ENCODE measurements at places on chromosomes 16 and 17.

- no peak for DNase-seq
Observed at GRCh38 chr17:77287432-77288068, 146.8 kb downstream of the SEC14L1 start.

GRCh38 chr16:24670623-24671454 lies 58.6 kb upstream of the TNRC6A start:
- no peak for DNase-seq

GRCh38 chr16:21953541-21953902 lies 361 bp downstream of the UQCRC2 start:
- DNase-seq: no peak

DNA sequence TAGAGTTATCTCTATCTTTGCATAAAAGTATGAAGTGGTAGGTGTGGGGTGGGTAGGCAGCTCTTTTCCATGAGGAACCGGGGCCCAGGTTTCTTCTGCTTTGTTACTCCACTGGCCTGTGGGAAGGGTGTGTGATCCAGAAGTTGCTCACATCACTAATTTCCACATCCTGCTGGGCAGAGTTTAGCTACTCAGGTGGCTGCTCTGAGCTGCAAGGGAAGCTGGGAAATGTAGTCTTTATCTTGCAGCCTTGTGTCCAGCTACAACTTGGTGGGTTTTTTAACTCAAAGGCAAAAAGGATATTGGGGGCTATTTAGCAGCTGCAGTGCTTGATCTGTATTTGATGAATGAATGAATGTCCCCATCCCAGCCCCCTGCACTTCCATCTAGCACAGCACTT lies 335.3 kb downstream of the SNX29 start:
- no peak for DNase-seq

DNA sequence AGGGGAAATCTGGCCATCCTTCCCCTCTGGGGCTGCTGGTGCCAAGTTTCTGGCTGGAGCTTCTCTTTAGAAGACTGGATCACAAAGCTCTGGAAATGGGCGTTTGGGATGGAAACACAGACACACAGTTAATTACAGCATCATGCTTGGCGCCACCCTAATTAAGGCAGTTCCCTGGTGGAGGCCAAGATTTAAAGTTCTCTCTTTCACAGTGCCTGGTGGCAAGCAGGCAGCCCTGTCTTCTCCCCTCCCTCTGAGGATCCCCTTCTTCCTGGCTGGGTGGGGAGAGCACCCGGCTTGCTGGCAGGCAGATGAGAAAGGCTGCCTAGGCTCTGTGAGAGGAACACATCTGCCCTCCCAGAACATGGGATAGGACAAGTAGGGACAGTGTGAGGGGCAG lies 59.0 kb upstream of the NKD1 start:
- DNase-seq: no peak

- no peak for DNase-seq
Observed at GRCh38 chr17:76370261-76370993, 14.0 kb upstream of the SPHK1 start.

DNA sequence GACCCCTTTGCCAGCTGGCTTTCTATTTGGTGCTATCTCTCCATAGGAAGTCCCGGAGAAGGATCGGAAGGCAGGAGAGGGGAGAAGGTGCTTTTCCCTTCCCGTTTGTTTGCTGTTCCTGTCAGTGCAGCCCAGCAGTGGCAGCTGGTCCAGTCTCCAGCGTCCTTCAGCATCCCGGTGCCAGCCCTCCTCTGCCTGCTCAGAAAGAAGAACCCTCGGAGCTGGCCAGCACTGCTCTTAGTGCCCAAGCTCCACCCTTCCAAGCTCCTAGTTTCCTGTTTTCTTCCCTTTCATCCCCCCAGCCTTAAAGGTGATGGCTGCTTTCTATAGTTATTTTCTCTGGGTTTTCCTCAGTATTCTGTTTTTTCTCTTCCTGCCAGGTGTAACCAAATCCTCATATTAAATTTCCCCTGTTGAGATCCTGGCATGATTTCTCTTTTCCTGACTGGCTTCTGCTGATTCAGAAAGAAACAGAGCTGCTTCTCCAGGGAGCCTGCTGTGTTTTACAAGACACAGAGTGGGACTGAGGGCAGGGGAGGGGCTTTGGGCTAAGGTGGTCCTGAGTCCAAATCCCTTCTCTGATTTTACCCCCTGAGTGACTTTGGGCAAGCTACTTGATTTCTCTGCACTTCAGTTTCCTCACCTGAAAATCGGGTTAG lies 186.8 kb downstream of the COPRS start:
- no peak for DNase-seq

DNA sequence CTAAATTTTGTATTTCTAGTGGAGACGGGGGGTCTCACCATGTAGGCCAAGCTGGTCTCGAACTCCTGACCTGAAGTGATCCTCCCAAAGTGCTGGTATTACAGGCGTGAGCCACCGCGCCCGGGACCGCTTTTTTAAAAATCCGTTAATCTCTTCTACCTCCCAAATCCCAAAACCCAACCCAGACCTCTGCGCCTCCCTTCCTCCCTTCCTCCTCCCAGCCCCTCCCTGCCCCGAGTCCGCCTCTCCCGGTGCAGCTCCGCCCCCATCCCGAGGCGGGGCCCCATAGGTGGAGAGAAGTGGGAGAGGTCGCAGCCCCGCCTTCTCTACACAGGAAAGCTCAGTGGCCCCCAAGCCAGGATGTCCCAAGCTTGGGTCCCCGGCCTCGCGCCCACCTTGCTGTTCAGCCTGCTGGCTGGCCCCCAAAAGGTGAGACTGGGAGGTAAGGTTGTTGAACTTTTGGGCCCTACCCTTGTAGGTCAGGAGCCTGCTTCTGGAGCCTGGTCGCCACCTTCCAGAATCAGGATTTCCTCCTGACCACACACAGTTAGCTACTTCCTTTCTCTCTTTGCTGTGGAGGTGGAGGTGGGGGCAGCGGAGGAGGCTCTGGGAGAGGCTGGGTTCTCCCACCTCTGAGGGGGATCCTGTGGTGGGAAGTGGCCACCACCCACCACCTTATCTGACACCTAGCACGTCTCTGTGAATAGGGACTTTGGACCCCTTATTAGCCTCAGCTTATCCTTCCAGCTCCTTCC lies at the start of gene TMEM92:
TMEM92 (plus strand) TSS at position 325 of the 755 bp plus-strand sequence; CDS start at position 361, 36 bp downstream.
- peak; percentile 5 for DNase-seq

DNA sequence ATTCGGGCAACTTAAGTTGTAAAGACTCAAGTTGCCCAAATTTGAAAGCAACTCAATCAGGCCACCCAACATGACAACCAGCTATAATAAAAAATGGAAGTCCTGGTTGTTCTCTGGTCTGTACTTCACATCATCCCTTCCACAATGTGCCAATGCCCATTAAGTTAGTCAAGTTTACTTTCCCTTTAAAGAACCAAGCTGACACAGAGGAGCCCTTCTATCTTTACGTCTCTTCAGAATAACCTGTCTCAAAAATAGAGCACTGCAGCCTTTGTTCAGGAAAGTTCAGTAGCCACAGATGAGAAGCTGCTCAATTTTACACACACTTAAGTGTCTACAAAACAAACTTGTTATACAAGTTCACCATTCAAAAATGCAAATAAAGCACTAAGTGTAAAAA lies 75.1 kb upstream of the C17orf78 start:
- DNase-seq: no peak

DNA sequence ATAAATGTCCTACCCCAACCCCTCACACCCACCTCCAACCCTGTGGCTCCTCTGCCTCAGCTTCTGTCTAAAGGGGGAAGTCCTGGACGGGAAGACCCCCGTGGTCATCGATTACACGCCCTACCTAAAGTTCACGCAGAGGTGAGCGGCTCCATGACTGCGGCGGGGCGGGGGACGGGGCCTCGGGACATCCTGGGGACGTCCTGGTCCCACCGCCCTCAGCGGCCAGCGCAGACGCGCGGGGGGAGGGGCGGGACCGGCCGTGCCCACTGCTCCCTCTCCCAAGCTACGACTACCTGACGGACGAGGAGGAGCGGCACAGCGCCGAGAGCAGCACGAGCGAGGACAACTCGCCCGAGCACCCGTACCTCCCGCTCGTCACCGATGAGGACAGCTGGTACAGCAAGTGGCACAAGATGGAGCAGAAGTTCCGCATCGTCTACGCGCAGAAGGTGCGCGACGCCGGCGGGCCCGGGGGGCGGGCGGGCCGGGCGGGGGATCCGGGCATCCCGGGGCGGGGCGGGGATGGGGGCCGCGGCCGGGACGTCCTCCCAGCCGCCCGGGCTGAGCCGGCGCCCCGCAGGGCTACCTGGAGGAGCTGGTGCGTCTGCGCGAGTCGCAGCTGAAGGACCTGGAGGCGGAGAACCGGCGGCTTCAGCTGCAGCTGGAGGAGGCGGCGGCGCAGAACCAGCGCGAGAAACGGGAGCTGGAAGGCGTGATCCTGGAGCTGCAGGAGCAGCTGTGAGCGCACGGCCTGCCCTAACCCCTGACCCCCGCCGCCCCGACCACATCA lies 6.7 kb downstream of the RUNDC3A start:
- DNase-seq: peak; percentile 42

DNA sequence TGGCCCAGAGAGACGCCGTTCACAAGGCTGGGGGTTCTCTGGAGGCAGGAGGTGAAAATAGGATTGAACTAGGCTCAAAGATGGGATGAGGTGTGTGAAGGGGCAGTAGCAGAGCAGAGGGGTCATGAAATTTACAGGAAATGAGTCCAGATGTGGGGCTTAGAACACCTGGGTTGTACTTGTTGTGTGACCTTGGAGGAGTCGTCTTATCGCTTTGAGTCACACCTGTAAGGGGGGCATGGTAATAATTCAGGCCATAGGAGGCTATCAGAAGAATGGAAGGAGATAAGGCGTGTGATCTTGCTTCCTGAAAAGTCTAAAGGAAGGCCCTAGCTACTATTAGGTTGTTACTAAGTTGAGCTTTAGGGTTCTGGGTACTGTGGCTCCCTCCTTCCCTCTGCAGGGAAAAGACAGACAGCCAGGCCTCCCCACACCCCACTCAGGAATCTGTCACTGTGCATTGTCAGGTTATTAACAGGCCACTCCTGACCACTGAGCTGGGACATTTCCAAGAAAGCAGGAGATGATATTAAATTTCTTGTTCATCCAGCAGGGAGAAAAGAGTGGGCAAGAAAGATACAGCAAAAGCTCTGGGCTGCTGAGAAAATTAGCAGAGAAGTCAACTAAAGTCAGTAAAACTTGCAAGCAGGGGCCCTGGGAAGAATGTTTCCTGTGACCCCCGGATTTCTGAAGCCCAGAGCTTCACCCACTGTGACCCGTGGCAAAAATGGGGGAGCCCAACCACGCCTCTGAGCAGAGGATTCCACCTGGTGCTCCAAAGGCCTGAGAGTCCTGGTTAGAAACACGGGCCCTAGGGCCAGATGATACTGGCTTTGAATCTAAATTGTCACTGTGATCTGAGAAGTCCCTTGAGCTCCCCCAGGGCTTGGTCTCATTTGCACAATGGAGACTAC lies 6.0 kb upstream of the CDC42EP4 start:
- DNase-seq: no peak

GRCh38 chr16:19238406-19238805 lies 47.1 kb upstream of the CLEC19A start:
- DNase-seq: no peak

GRCh38 chr16:58417600-58417999 lies 25.3 kb downstream of the GINS3 start:
- no peak for DNase-seq

- no peak for DNase-seq
Observed at GRCh38 chr17:8392274-8392673, 5.4 kb downstream of the RNF222 start.

- DNase-seq: no peak
Observed at GRCh38 chr17:77085926-77086432, 54.8 kb upstream of the SEC14L1 start.

DNA sequence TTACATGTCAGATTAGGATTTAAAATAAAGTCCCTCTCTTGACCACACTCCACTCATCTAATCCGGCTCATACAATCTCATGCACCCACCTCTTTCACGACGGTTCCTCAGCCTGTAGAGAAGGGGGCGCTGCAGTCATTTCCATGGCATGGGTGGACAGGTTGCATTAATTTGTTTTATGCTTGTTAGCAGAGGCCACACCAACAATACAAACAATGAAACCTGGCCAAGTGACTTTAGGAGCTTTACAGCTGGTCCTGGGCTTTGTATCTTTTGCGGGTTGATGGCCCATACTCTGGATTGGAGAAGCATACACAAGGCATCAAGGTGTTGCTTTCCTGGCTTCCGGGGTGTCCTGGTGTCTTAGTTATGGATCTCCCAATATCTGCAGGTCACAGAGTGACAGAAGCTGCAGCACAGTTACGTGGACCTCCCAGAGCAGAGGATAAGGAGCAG lies 9.7 kb upstream of the SNF8 start:
- DNase-seq: no peak

DNA sequence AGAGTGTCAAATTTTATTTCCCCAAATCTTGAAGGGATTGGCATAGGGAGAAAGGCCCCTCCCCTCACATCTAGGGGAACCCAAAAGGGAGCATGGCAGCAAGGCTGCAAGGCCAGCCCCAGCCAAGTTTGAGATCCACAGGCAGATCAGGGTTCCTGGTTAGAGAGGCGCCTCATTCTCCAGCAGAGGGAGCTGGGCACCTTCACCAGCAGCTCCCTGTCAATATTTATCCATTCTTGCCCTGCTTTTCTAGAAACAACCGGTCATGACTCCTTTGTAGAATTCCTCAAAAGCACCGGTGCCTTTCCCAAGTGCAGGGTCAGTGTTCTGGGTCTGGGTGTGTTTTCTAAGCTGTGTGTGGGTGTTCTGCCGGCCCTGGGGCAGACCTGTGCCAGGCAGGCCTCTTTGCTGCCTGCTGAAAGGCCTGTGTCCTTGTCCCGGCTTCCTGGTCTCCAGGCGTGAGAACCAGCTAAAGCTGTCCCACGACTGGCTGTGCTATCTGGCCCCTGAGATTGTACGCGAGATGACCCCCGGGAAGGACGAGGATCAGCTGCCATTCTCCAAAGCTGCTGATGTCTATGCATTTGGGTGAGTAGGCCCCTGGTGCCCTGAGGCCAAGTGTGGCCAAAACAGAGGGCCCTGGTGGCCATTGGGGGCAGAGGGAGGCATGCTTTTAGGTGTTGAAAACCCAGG lies 21.2 kb upstream of the LGALS9 start:
- peak; percentile 20 for DNase-seq

DNA sequence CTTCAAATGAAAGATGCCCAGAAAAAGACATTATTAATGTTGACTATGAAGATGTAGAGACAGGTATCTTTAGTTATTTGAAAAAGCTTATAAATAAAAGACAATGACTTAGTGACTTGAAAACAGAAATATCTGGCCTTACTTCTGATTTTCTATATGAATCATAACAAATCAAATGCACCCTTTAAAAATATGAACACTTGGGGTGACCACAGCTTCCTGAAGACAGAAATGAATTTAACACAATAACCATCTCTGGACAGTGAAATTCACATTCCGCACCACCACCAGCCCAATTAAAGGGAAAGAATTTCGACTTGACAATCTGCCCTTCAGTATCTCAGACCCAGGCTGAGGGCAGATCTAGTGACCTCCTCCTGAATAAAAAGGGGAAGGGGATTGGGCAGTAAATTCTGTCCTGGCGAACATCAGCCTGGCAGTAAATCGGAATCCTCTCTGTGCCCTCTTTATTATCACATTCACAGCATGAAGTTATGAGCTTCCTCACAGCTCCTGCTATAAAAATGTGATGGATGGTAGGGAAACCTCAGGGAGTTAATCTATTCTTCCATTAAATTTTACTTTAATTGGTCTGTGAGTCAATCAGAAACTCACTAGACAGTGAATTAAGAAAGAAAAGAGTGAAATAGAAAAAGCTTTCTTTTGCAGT lies 131.5 kb downstream of the SNX11 start:
- no peak for DNase-seq

GRCh38 chr17:60641810-60642220 lies 35.8 kb upstream of the BCAS3 start:
- peak; percentile 58 for DNase-seq

Data from CD4-positive, alpha-beta T cell treated with Interleukin-17A for 4 hours (primary cell).